HT1080 (cell line): ENCODE measurements at places on chromosomes 11 and 22. TPM values are rescaled to one million over a fixed set of nuclear protein-coding genes. Genes with fewer than 3 reads are reported as not detected.

- DNase-seq: peak; percentile 86
Measured at GRCh38 chr11:3058753-3059664, 1.8 kb upstream of the CARS1 start.

DNA sequence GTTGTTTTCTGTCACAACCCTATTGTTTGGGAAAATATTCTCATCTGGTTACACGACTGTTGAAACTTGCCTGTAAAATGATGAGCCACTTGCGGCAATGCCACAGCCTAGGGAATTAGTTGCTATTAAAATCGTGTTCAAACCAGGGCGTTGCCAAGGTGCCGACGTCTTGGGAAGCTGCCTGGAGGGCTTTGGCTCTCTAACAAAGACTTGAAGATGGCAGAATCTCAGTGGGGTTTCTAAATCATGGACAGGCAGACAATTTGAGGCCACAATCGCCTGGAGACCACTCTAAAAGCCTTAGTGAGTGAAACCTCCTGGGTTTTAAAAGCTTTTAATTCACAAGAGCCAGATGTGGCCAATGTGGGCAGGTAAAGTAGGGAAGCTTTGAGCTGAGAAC, 117.2 kb upstream of the BMAL1 start:
- no peak for DNase-seq

GRCh38 chr11:116144387-116144958, 628.3 kb downstream of the BUD13 start:
- DNase-seq: no peak

GRCh38 chr11:26297189-26297975, 34.5 kb upstream of the ANO3 start:
- DNase-seq: peak; percentile 47

DNA sequence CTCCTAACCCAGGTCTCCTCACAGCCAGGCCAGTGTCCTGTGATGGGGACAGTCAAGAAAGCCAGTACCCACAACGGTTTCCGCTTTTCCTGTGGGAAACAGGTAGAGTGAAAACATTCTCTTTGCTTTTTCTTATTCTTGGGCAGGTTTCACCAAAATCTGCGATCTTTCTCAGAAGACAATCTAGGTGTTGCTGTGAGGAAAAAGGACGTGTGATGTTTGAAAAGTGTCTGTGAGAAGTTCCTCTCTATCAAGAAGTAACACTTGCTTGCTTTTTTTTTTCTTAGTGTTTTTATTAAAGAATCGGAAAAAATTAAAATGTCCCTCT, 9.2 kb upstream of the IL2RB start:
- DNase-seq: no peak

DNA sequence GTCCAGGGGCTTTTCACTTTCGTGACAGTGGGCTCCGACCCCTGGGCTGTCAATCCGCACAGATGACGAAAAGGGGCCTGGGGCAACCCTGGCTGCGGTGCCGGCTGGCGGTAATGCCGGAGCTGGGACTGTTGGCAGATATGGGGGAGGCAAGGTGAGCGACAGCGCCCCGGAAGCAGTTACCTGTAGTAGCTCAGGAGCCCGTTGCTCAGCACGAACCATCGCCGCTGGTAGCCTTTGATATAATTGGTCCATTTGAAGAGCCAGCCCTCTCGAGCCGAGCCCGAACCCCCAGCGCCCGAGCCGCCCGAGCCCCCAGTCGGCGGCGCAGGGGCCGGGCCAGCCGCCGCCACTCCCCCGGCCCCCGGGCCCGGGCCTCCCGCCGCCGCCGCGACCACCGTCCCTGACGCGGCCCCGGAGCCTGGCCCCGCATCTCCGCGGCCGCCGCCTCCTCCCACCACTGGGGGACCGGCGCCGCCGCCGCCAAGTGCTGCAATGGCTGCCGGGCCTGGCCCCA, 396 bp downstream of the OSBP start:
- peak; percentile 5 for DNase-seq

Gene LRRC51
- 10.8 and 11.1 TPM in 2 replicates for total RNA-seq

Gene RIC8A
- total RNA-seq: 205 and 220 TPM in 2 replicates
